Activated CD8-positive, alpha-beta memory T cell treated with anti-CD3 and anti-CD28 coated beads for 1 hour (primary cell): ENCODE measurements at places on chromosomes 5 and 9.

DNA sequence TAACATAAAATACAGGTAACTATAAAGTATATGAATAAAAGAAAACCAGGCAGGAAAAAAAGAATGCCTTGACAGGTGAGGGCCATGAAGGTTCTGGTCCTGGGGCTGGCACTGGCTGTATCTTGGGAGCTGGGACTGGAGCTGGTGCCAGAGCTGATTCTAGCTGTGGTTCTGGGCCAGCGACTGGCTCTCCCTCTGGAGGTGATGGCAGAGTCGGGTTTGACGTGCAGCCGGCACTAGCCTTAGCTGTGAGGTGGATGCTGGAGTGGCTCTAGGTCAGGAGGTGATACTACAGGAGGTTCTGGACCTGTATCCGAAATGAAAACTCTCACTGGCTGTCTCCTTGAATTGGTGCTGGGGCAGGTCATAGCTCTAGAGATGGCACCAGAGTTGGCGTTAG, 22.3 kb downstream of the OBP2B start:
- no peak for DNase-seq

GRCh38 chr5:67234671-67235176, 38.1 kb upstream of the CD180 start:
- no peak for DNase-seq

GRCh38 chr5:89200899-89201298, 317.9 kb upstream of the MEF2C start:
- no peak for DNase-seq

- no peak for DNase-seq
These were observed 28.9 kb upstream of the LPCAT1 start for GRCh38 chr5:1552521-1553255.

- no peak for DNase-seq
These were observed 32.9 kb upstream of the TRIO start for GRCh38 chr5:14110196-14110595.

GRCh38 chr5:153718713-153719112, 228.2 kb downstream of the GRIA1 start:
- no peak for DNase-seq

DNA sequence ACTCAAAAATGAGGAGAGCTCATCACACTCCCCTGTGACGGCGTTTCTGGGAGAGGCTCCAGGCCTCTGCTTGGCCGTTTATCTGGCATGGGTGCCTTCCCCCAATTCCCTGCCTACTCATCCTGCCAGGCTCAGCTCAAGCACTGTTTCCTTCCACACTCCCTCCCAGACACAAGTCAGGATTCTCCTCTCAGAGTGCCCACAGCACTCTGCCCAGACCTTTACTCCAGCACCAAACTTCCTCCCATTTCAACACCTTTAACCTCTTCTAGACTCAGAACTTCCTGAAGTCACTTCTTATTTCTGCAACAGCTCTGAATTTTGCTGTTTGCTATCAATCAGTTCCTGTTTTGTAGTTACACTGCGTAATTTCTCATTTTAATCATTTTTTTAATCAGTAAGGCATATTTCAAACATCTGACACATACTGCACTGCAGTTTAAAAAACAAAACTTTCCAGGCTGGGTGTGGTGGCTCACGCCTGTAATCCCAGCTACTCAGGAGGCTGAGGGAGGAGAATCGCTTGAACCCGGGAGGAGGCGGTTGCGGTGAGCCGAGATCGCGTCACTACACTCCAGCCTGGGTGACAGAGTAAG, 16.0 kb downstream of the TRMO start:
- DNase-seq: no peak

DNA sequence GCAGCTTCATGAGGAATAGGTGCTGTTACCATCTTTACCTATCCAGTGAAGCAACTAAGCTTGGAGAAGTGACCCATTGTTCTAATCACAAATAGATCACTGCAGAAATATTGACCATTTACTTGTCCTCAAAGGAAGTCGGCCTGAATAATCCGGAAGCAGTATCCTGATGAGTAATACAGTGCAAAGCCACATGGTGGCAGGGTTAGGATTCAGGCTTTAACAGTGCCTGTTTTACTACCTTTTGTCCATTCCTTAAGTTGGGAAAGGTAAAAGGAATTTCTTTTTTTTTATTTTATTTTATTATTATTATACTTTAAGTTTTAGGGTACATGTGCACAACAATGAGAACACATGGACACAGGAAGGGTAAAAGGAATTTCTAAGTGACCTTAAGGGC, 336.3 kb downstream of the KDM4C start:
- no peak for DNase-seq

GRCh38 chr5:5726401-5726800, 303.9 kb downstream of the ICE1 start:
- DNase-seq: no peak

DNA sequence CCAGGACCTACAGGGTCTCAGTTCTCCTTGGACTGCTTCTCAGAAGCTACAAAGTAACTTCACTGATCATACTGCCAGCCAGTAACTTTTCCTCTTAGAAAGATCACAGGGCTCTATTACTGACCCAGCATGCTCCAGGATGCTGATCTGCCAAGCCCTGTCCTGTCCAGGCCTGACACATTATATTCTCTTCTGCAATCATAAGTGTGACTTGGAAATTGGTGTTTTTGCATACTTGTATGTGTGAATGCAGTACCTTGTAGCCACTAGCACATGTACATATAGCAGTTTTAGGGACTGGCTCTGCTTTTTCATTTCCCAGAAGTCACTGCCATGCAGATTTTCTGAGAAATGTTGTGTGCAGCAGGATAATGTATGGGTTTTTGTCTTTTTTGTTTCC, 40.1 kb upstream of the CCNH start:
- DNase-seq: no peak

DNA sequence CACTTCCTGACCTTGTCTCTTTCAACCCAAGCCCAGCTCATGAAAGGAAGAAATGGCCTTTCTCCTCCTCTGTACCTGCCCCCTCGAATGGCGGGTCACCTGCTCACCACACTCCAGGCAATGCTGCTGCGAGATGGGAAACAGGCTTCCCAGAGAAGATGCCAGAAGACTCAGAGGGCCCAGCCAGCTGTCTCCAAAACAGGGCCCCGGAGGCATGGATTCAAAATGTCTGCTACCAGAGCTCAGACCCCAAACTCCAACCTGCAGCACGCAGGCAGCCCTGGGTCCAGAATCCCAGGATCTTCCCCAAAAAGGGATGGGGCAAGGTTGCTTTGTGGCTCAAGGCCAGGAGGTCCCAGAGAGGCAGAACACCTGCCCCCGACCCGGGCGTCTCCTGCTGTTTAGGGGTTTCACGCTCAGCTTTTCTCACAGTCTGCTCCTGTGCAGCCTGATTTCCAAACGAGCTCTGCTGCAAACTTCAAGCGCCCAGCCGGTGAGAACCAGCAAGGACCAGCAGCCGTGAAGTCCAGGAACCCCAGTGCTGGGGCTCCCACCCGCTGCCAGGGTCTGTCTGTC, 42.5 kb downstream of the VAV2 start:
- DNase-seq: no peak

DNA sequence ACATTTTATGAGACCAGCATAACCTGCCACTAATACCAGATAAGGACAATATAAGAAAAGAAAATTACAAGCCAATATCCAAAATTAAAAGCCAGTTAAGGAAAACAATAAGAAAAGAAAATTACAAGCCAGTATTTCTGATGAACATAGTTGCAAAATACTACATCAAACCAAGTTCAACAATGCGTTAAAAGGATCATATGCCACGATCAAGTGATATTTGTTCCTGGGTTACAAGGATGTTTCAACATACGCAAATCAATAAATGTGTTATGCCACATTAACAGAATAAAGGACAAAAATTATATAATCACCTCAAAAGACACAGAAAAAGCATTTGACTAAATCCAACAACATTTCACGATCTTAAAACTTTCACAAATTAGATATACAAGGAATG, 431.9 kb downstream of the ELAVL2 start:
- no peak for DNase-seq

DNA sequence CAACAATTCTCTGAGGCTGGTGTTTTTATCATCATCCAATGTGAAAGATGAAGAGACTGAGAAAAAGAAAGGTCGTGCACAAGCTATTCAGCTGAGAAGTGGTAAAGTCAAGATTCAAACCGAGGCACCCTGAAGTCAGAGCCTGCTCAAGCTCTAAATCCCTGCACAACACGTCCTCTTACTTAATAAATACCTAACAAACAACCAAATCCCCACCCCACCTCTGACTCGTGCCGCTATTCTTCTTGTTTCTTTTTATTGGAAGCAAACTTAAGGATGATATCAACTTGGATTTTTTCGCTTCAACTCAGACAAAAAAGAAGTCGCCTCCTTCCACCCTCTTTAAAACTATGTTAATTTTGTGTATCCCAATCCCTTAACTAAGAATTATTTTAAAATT, 140.2 kb downstream of the CEP120 start:
- DNase-seq: no peak

DNA sequence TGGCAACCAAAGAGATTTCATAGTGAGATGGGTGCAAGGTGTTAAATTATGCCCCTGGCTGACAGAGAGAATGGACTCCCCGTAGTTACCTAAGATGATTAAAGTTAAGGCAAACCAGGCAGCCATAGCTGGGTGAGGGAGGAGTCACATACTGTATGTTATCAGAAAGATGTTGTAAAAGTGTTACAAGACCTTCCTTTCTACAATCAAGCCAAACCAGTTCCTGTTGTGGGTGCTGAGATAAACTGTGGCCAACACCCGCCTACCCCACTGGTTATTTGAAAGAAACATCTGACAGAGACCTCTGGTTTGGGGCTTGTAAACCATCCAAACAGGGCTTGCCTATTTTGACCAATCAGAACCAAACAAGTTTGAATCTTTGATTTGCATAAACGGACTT, 684.7 kb upstream of the NUDT12 start:
- DNase-seq: no peak

- DNase-seq: no peak
These were observed 104.8 kb upstream of the CLINT1 start for GRCh38 chr5:157963761-157964160.

DNA sequence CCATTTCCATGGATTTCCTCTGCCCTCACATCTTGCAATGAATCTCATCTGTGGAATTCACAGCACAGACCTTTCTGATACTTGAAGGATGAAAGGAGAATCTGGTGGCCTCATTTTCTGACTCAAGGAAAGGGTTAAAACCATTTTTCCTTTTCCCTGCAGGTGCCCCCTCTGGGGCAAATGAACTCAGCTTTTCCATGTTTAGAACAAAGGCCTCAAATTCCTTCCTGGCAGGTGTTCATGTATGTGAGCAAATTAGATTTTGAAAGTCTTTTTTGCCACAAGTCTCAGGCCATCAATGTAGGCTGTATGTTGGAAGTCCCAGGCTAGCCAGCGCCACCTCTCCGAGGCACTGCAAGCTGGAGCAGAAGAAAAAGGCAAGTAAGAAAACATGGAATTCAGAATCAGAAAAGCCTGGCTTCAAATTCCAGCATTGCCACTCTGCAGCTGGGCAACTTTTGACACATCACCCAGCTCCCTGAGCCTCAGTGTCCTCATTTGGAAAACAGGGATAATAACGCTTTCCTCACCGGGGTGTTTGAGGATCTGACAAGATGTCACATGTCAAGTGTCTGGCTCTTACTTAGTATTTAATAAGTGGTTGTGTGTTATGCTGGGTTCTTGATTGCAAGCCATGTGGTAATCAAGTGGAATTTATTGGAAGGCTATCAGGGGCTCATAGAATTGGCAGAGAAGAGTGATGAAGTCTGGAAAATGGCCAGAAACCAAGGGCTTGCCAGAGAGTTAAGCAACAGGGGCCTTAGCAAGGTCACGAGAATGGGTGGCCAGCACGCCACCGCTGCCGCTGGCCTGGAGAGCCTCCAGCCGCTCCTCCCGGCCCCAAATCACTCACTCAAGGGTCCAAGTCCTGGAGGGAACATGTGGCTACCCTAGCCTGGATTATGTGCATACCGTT, 48.4 kb upstream of the SMIM23 start:
- DNase-seq: no peak

DNA sequence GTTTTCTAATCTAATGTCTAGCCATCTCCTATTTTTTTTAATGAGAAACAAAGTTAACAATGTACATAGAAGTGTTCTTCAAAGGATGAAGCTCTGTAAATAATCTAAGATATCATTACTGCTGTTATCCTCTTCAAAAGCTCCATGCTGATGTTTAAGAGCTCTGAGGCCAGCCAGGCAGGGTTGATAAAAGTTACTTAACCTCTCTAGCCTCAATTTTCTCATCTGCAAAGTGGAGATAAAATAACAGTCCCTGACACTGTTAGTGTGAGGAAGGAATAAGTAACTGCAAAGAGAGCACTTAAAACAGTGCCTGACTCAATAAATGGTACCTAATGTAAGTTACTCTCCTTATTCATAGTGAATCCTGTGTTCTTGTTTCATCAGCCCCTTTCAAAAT, 60.1 kb downstream of the LHFPL2 start:
- DNase-seq: no peak

DNA sequence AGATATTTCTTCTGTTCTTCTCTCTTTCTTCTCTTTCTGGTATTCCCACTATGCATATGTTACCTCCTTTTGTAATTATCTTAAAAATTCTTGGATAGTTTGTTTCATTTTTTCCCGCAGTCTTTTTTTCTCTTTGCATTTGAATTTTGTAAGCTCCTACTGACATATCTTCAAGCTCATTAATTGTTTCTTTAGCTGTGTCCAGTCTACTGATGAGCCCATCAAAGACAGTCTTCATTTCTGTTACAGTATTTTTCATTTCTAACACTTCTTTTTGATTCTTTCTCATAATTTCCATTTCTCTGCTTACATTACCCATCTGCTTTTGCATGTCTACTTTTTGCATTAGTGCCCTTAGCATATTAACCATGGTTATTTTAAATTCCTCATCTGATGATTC, 44.7 kb upstream of the UNC5A start:
- no peak for DNase-seq

DNA sequence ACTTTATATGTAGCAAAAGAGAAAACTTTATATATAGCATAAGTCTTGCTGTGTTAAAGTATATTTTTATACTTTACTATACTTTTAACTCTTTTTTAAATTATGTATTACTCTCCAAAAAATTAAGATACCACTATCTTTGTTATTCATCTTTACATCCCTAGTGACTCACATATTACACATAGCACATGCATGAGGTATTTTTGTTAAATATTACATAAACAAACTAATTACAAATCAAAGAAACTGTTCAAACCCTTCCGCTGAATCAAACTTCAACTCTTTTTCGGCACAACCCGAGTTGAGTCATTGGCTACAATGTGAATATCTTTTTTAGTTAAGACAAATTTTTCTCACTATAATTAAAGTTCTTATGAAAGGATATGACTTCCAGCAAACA, 32.1 kb downstream of the NADK2 start:
- DNase-seq: no peak
